ENCODE measurements at places on chromosomes 5 and 9. TPM values are rescaled to one million over a fixed set of nuclear protein-coding genes. Genes with fewer than 3 reads are reported as not detected.

The RORB gene
- total RNA-seq: 1.4 TPM

The GARNL3 gene
- total RNA-seq: 34.2 TPM

The POU5F2 gene
- total RNA-seq: 1.7 TPM

DNA sequence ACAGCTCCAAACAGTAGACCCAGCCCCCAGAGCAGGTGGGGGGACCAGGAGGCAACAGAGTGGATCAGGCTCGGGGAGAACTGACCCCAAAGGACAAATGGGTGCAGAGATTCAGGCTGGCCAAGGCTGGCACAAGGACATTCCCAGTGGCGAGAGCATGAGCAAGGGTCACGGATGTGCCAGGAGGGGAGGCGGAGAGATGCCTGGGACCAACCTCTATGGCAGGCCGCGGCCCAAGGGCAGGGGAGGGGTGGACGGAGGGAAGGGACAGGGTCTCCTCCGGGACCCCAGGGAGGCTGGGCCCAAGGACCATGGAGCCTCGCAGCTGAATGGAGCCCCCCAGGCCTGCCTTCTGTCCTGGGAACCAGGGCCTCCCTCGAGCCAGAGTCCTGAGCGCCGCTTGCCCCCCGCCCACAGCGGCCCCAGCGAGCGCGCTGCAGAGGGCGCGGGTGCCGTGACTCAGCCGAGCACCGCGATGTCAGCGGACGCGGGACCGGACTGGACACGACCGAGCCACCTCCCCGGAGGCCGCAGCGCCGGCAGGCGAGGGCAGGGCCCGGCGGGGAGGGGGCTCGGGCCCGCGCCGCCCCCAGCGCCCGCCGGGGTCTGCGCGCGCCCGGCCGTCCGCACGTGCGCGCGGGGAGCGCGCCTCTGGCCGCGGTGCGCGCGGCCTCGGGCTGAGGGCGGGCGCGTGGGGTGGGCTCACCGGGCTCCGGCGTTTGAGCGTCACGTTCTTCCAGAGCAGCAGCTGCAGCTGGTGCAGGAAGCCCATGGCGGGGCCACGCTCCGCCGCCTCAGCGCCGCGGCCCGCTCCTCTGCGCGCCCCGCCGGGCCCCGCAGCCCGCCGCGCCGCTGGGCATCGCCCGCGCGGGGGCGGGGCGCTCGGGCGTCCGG lies at the start of gene ABCA2:
Gene ABCA2, minus strand, starts transcription at position 869 of the 894 bp plus-strand sequence. Its CDS starts 97 bp downstream, at position 772.
- no peak for DNase-seq

DNA sequence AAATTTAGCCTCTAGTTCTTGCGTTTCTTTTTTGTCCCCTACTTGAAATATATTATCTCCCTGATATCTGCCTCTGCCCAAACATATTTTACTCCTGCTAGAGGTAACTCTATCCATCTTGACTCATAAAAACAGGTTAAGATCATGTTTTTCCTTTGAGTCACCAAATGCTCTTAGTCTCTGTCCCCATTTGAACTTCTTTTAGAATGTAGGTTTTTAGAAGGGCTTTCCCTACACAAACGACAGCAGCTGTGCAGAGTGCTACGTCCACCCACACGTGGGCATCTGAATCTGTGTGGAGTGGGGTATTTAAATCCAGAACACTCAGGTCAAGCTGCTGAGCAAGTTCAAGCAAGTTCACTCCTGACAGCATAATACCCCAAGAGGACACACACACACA lies 2.2 kb downstream of the HSD17B3 start:
- no peak for DNase-seq

Data from prostate gland (tissue), 2 donors.